ENCODE measurements at places on chromosomes 13 and 19.

GRCh38 chr13:40165316-40165932, 501.0 kb downstream of the FOXO1 start:
- no peaks in the 10 kb centered on the region for H3K27me3 ChIP-seq
- no peak for DNase-seq
- no peaks in the 10 kb centered on the region for H3K36me3 ChIP-seq
- H3K27ac ChIP-seq = no peak overlapping the region
- H3K4me3 ChIP-seq = no peak overlapping the region

DNA sequence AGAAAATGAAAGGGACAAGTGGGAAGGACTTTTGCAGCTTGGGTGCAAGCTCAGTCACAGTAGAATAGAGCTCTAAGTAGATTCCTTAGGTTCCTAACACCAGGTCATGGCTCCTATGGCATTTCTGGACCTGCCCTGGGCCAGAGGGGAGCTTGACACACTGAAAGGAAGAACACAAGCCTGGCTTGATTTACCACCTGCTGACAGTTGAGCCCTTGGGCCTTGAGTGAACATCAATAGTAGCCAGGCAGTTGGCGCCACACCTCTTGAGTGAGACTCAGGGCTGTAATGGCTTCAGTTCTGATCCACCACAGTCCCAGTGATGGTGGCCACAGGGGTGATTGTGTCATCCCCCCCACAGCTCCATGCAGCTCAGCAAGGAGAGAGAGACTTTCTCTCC, 221.9 kb upstream of the PCDH17 start:
- H3K4me3 ChIP-seq = no peak overlapping the region
- no peaks in the 10 kb centered on the region for H3K4me1 ChIP-seq
- no peak overlapping the region for H3K27ac ChIP-seq
- no peaks in the 10 kb centered on the region for H3K36me3 ChIP-seq

- H3K27me3 ChIP-seq = no peaks in the 10 kb centered on the region
- peaks cover 77% of the 10 kb centered on the region for H3K4me1 ChIP-seq
- no peak for DNase-seq
- peaks cover 8% of the 10 kb centered on the region for H3K36me3 ChIP-seq
These were observed 27.1 kb downstream of the STK24 start for GRCh38 chr13:98549728-98550317.

GRCh38 chr13:104310861-104311260, 1244.6 kb upstream of the SLC10A2 start:
- no peak for DNase-seq
- H3K27ac ChIP-seq = no peak overlapping the region
- H3K4me1 ChIP-seq = no peaks in the 10 kb centered on the region
- H3K4me3 ChIP-seq = no peak overlapping the region
- no peaks in the 10 kb centered on the region for H3K27me3 ChIP-seq

DNA sequence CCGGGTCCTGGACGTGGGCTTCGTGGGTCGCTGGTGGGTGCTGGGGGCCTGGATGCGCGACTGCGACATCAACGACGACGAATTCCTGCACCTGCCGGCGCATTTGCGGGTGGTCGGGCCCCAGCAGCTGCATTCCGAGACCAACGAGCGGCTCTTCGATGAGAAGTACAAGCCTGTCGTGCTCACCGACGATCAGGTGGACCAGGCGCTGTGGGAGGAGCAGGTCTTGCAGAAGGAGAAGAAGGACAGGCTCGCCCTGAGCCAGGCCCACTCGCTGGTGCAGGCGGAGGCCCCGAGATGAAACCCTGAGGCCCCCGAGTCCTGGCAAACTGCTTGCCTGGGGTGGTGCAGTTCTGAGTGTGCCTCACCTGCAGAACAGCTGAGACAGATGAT, 787 bp downstream of the TIMM29 start:
- H3K27me3 ChIP-seq = no peaks in the 10 kb centered on the region
- H3K4me3 ChIP-seq = peak overlapping the region; percentile 71
- peaks cover 24% of the 10 kb centered on the region for H3K4me1 ChIP-seq
- H3K27ac ChIP-seq = peak overlapping the region; percentile 93
- H3K36me3 ChIP-seq = no peaks in the 10 kb centered on the region

- H3K27me3 ChIP-seq = no peaks in the 10 kb centered on the region
- no peak overlapping the region for H3K4me3 ChIP-seq
- H3K27ac ChIP-seq = no peak overlapping the region
- no peaks in the 10 kb centered on the region for H3K4me1 ChIP-seq
- H3K36me3 ChIP-seq = peaks cover 6% of the 10 kb centered on the region
These were observed 11.8 kb downstream of the PEPD start for GRCh38 chr19:33509774-33510173.

- H3K27me3 ChIP-seq = no peaks in the 10 kb centered on the region
- no peak for DNase-seq
- H3K27ac ChIP-seq = no peak overlapping the region
These were observed 452.0 kb downstream of the SLITRK6 start for GRCh38 chr13:85347251-85347650.

GRCh38 chr19:47310819-47311218, 1.2 kb downstream of the C5AR1 start:
- H3K4me3 ChIP-seq = no peak overlapping the region
- H3K36me3 ChIP-seq = no peaks in the 10 kb centered on the region
- DNase-seq = no peak

DNA sequence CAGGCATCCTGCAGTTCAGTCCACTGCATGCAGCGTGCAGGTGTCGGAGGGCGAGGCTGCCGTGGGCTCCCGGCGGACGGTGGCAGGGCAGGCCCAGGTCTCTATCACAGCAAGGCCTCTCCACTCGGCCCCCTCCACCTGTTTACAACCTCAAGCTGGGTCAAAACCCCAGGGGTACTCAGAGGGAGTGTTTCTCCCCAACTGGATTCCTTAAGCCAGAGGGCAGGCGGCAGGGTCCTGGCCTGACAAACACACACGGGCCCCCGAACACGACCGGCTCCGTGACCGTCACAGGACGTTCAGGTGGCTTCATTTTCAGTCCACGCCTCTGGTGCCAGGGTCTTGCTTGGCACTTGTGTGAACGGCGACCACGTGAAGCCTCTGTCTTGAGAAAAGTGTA, 23.5 kb downstream of the RASA3 start:
- no peaks in the 10 kb centered on the region for H3K36me3 ChIP-seq
- H3K4me3 ChIP-seq = no peak overlapping the region
- peak overlapping the region; percentile 4 for H3K27ac ChIP-seq
- H3K27me3 ChIP-seq = no peaks in the 10 kb centered on the region
- peaks cover 41% of the 10 kb centered on the region for H3K4me1 ChIP-seq

GRCh38 chr19:47614021-47614295, 5.0 kb downstream of the BICRA start:
- DNase-seq = no peak
- no peaks in the 10 kb centered on the region for H3K36me3 ChIP-seq
- peaks cover 69% of the 10 kb centered on the region for H3K4me1 ChIP-seq
